ENCODE measurements at places on chromosomes 7 and 10. TPM values are rescaled to one million over a fixed set of nuclear protein-coding genes. Genes with fewer than 3 reads are reported as not detected.

- no peak for DNase-seq
Observed at GRCh38 chr10:1774796-1775195, 37.5 kb upstream of the ADARB2 start.

The ATP6V0E2 gene
- 92.9 TPM for total RNA-seq

DNA sequence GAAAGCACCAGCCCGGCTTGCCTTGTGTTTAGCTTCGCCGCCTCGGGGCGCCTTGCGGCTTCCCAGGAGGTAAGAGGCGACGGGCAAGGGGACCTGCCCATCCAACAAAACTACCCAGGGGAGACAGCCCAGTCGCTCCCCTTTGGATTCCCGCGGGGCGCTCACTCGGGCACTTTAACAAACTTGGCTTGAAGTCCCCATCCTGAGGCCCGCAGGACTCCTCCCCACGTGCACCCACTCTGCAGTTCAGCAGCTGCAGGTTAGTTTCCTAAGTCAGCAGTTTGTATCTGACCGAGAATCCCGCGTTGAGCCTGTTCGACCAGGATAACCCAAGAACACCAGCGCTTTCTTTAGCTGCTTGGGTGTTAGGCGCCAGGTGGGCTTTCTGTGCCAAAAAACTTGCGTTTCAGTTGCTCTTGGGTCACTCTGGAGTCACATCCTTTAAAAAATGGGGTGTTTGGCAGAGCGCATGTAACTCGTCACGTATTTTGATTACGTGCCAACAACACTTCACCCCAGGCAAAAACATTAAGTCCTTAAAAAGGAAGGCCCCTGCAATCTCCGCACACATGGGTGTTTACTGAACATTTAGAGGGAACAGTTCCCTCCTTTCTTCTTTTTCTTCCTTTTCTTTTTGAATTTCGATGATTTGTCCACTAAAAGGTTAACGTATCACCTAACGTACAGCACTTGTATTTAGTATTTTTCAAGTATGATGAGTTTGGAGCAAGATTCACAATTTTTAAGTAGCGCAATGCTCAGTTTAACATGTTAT lies 876 bp downstream of the DNAH11 start:
- peak; percentile 22 for DNase-seq

GRCh38 chr7:55374213-55374612 lies 9.1 kb downstream of the LANCL2 start:
- DNase-seq = no peak

- DNase-seq = no peak
Observed at GRCh38 chr7:35286986-35287385, 33.1 kb upstream of the TBX20 start.

The CDHR1 gene
- total RNA-seq = 0.26 TPM

GRCh38 chr7:11228515-11228914 lies 254.8 kb downstream of the PHF14 start:
- no peak for DNase-seq

The UNCX gene
- not detected for total RNA-seq

DNA sequence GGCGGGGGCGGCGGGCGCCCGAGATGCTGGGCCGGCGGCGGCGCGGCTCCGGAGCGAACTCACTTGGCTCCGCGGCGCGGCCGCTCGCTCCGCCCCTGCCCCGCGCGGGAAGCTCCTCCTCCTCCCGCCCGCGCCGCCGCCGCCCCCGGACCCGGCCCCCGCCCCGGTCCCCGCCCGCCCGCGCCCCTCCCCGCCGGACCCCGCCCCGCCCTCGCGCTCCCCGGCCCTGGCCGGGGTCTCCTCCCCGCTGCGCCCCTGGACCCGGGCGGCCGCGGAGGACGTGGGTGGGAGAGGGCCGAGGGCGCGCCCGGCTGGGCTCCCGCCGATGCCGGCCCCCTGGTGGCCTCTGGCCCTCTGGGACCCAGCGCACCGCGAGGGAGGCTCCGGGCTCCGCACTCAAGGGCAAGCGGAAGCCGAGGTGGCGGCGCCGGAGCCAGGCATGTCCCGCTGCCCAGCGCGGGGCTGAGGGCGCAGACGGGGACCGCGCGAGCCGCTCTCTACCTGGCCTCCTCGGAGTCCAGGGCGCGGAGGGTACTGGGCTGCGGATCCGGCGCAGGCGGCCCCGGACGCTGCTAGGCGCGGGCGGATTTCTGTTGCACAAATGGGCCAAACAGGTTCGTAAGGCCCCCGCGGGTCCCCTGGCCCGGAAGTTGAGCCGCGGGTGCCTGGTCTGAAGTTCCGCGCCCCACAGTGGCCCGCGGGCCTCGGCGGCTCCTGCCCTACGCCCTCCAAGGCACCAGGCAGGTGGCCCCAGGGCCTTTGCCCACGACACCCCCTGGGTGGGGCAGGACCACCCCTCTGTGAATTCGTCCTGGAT lies at the start of gene TCERG1L:
Gene TCERG1L, minus strand, starts transcription at position 61 of the 817 bp plus-strand sequence. CDS start 86 bp downstream, outside the sequence.
- DNase-seq = no peak

DNA sequence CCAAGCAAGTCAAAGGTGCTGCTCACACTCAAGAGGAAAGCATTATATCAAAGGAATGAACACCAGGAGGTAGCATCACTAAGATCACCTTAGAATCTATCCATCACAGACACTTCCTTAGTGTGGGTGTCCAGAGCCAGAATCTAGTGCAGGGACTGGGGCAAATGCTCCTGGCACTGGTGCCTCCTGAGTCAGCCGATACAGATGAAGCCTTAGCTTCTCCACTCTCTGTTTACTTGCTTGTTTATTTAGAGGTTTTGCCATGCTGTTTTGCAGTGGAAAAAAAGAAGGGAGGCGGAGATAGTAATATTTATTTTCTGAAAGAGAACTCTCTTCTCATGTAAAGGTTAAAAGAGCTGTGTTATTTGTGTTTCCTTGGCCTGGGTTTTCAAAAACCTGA lies 303.1 kb downstream of the WDR11 start:
- no peak for DNase-seq

The CYCS gene
- total RNA-seq = 157 TPM

Measured in activated CD8-positive, alpha-beta T cell treated with anti-CD3 and anti-CD28 coated beads, Interleukin-2, amount 10 ng/mL, durations not matched to agents 7 days and 5 days (primary cell).